Smooth muscle cell of the umbilical artery (primary cell): ENCODE measurements at places on chromosomes 4 and X. TPM values are rescaled to one million over a fixed set of nuclear protein-coding genes. Genes with fewer than 3 reads are reported as not detected.

The KLKB1 gene
- total RNA-seq = not detected in 2 replicates

The SMIM10L2A gene
- 0.18 and 0.59 TPM in 2 replicates for total RNA-seq

The ADH1B gene
- 0.09 and 0.30 TPM in 2 replicates for total RNA-seq

The C4orf36 gene
- 0.42 TPM in 1 of 2 replicates, not detected in the other for total RNA-seq

The F11 gene
- total RNA-seq = not detected in 2 replicates

The FAM199X gene
- total RNA-seq = 25.5 and 27.5 TPM in 2 replicates

The FRAS1 gene
- total RNA-seq = 3.9 and 5.3 TPM in 2 replicates

The SPATA18 gene
- 23.2 and 25.4 TPM in 2 replicates for total RNA-seq

The PAK3 gene
- total RNA-seq = 1.2 and 2.2 TPM in 2 replicates

The MAGEC1 gene
- total RNA-seq = not detected in 2 replicates

The NSUN7 gene
- 0.30 TPM in 1 of 2 replicates, not detected in the other for total RNA-seq

The TMA16 gene
- total RNA-seq = 33.3 and 40.8 TPM in 2 replicates

The SEC24B gene
- 15.1 and 23.9 TPM in 2 replicates for total RNA-seq

The MAGED4 gene
- 53.1 and 89.1 TPM in 2 replicates for total RNA-seq

The SPANXA2 gene
- total RNA-seq = not detected in 2 replicates

The ANOS1 gene
- 29.6 and 35.9 TPM in 2 replicates for total RNA-seq

The PHKA1 gene
- 21.1 and 22.5 TPM in 2 replicates for total RNA-seq

The CENPVL1 gene
- total RNA-seq = not detected in 2 replicates

The SH3BP2 gene
- total RNA-seq = 12.2 and 19.1 TPM in 2 replicates

The UCP1 gene
- total RNA-seq = not detected in 2 replicates

The ADH4 gene
- not detected in 2 replicates for total RNA-seq

The SAGE1 gene
- not detected in 2 replicates for total RNA-seq

The HTR2C gene
- total RNA-seq = not detected in 2 replicates

The CT83 gene
- not detected in 2 replicates for total RNA-seq

The GABRE gene
- 28.9 and 41.3 TPM in 2 replicates for total RNA-seq

The NKX6-1 gene
- not detected in 2 replicates for total RNA-seq

The CBLL2 gene
- total RNA-seq = 0.05 TPM in 1 of 2 replicates, not detected in the other

The LRCH2 gene
- 13.4 and 19.7 TPM in 2 replicates for total RNA-seq

The PPARGC1A gene
- total RNA-seq = 0.05 TPM in 1 of 2 replicates, not detected in the other

The XAGE5 gene
- total RNA-seq = not detected in 2 replicates

The MND1 gene
- total RNA-seq = 1.8 and 3.0 TPM in 2 replicates

The WDFY3 gene
- total RNA-seq = 62.7 and 99.5 TPM in 2 replicates

The CFAP99 gene
- not detected in 2 replicates for total RNA-seq

The FAM236C gene
- total RNA-seq = not detected in 2 replicates

The RENBP gene
- 2.1 and 5.0 TPM in 2 replicates for total RNA-seq

The PALLD gene
- 213 and 236 TPM in 2 replicates for total RNA-seq

The IGFBP7 gene
- 1,361 and 2,028 TPM in 2 replicates for total RNA-seq

The F8A1 gene
- 1.8 and 4.6 TPM in 2 replicates for total RNA-seq

The PNMA5 gene
- not detected in 2 replicates for total RNA-seq

The RTL3 gene
- total RNA-seq = 0.05 TPM in 1 of 2 replicates, not detected in the other

The SPIN2A gene
- total RNA-seq = 0.23 and 0.30 TPM in 2 replicates

The ZCCHC12 gene
- total RNA-seq = not detected in 2 replicates

The FDCSP gene
- total RNA-seq = 0.59 TPM in 1 of 2 replicates, not detected in the other

The UGT2B7 gene
- total RNA-seq = 0.23 and 2.4 TPM in 2 replicates

The ETDA gene
- total RNA-seq = not detected in 2 replicates

The HELT gene
- not detected in 2 replicates for total RNA-seq

The ATOH1 gene
- not detected in 2 replicates for total RNA-seq

The IBSP gene
- total RNA-seq = not detected in 2 replicates

The PRRG3 gene
- total RNA-seq = not detected in 2 replicates

The XK gene
- total RNA-seq = under 0.01 and 0.05 TPM in 2 replicates

The GABRG1 gene
- not detected in 2 replicates for total RNA-seq

The ERVMER34-1 gene
- total RNA-seq = not detected in 2 replicates

The MAGEA1 gene
- total RNA-seq = not detected in 2 replicates

The DGKK gene
- not detected in 2 replicates for total RNA-seq
